M059J (cell line): ENCODE measurements at places on chromosomes 1 and 21.

GRCh38 chr1:148372731-148373130 is 110.4 kb downstream of the PPIAL4G start:
- DNase-seq, result peak; percentile 52

DNA sequence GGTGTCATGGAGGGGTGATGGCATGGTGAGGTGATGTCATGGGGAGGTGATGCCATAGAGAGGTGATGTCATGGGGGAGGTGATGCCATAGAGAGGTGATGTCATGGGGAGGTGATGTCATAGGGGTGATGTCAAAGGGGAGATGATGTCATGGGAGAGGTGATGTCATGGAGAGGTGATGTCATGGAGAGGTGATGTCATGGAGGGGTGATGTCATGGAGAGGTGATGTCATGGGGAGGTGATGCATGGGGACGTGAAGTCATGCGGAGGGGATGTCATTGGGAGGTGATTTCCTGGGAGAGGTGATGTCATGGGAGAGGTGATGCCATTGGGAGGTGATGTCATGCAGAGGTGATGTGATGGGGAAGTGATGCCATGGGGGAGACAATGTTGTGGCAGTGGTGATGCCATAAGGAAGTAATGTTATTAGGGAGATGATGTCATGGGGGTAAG is 92.1 kb upstream of the C1orf174 start:
- DNase-seq, result no peak

DNA sequence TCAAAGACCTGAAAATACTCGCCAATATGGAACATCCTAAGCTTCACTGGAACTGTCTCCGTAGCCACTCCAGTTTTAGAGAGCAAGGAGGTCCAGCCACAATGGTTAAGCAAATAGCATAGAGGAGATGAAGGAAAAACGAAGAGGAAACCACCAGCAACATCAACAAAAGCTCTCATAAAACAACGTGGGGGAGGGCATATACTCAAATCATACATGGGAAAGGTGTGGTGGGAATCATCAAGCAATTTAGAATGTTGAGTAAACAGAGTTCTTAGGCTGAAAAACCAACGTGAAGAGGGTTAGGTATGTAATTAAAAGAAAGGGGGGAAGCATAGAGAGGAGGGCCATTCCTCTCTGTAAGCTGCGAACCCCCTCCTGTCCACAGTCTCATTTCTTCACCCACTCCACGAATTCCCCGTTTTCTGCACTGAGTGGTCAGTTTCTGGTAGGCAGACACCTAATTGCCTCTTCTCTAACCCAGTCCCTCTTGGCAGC is 1.0 kb downstream of the TMEM59 start:
- peak; percentile 28 for DNase-seq

DNA sequence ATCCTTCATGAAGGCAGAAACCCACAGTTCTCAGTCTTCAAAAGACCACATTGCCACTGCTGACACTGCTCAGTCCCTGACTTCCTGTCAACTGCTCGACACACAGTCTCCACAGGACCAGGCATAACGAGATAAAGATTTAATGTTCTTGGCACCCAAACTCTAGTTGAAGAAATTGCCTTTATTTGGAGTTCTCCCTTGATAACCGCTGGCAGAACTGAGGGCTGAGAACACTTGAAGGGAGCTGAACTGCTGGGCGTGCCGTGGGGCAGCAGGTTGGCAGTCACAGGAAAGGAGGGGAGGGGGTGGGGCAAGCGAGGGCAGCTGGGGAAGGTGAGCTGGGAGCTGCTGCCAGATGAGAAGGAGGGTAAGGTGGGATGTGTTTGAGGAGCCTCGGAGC is 15.9 kb downstream of the HENMT1 start:
- DNase-seq, result no peak

GRCh38 chr1:107474877-107475612 is 334.2 kb downstream of the NTNG1 start:
- DNase-seq, result peak; percentile 37

- peak; percentile 1 for DNase-seq
Measured at GRCh38 chr1:175597969-175598765, 145.2 kb downstream of the TNR start.
